Mesenchymal stem cell (in vitro differentiated cells and primary cell): ENCODE measurements at places on chromosomes 3 and 15.

DNA sequence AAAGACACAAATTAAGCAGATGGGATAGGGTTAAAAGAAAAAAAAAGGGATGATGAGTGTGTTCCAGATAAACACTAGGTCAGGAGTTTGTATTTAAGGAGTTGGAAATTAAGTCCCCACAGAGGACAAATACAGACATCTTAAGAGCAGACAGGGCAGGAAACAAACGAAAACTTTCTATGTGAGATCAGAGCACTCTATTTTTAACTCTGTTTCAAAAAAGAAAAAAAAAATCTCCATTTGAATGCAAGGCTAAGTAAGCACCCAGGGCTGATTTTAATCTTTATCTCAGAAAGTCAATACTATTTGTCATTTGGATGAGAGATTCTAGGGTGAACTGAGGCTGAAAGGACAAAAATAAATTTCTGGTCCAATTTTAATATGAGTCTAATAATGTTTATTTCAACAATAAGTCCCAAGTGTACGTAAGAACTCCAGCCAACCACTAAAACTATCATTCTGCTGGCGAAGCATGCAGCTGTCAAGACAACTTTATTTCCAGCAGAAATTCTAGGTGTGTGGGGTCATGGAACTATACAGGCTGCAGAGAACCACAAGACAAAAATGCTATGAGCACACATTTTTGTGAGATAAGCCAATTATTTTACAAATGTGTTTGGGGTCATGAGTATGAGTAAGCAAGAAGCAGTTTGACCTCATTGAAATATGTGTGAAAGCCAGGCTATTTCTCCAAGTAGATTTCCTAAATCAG is 186.1 kb downstream of the FMN1 start:
- DNase-seq, result peak; percentile 34

DNA sequence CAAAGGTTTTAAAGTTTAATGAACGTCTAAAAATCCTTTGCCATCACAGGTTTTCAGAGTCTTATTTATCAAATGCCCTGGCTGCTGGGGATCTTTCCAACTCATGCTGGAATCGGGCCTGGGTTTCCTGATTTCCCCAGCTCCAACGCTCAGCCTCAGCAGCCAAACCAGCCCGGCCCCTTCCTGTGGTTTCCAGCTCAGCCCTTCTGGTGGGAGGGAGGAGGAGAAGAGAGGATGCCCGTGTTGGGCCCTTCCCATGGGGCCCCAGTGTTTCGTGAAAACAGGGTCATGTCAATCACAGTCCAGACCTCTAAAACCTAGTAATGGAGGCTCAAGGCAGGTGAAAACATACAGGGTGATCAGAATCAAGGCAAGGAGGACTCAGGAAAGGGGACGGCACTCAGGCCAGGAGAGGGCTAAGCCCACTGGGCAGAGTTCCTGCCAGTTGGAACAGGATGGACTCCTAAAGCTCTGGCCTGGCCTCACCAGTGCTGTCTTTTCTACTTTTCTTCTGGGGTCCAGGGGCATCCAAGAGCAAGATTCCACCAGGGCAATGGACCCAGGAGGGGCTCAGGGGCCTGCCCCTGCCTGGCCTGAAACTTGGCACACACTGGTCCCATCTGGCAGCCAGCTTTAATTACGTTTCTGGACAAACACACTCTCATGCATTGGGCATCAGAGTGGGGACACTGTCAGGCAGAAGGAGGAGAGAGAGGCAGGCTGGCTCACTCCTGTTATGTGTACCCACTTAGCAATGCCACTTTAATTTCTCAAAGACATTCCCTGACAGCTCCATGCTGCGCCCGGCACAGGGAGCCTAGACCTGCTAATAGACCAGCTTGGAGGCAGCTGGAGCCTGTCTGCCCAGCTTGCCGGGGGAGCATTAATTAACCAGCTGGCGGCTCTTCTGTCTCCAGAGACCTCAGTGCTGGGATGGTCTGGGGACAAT is 194.6 kb downstream of the FAM43A start:
- no peak for DNase-seq

- DNase-seq, result no peak
Observed at GRCh38 chr3:196463804-196464203, 31.6 kb upstream of the UBXN7 start.

- no peak for DNase-seq
Observed at GRCh38 chr15:93974804-93975481, 256.4 kb upstream of the MCTP2 start.

- DNase-seq, result peak; percentile 7
Observed at GRCh38 chr15:75307778-75308390, 25.2 kb downstream of the GOLGA6D start.

DNA sequence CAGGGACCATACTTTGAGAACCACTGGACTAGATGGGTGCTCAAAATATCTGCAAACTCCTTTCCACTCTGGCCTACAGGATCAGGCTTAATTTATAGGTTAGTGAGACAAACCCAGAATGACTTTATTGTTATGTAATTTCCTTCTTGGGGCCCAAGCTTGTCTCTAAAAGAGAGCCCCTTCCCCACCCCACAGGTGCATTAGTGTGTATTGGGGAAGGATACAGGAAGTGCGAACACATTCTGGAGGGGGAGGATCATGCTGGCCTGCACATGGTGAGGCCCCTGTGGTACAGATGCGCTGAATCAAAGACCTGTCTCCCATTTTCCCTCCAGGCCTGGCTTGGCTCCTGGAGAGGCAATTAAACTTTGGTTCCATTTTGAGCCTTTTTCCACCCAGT is 273.0 kb upstream of the LRTM1 start:
- no peak for DNase-seq

- DNase-seq, result peak; percentile 55
Observed at GRCh38 chr3:143339451-143339850, 219.9 kb downstream of the CHST2 start.

- peak; percentile 63 for DNase-seq
Observed at GRCh38 chr3:178059836-178060235, 476.4 kb upstream of the KCNMB2 start.

- no peak for DNase-seq
Observed at GRCh38 chr3:184341925-184342324, 4.5 kb downstream of the FAM131A start.

GRCh38 chr15:40217166-40217824 is 21.6 kb upstream of the PAK6 start:
- DNase-seq, result peak; percentile 80

- DNase-seq, result no peak
Observed at GRCh38 chr3:32281570-32282106, 43.2 kb downstream of the CMTM8 start.

- peak; percentile 1 for DNase-seq
Observed at GRCh38 chr3:43152649-43153048, 46.8 kb upstream of the POMGNT2 start.

DNA sequence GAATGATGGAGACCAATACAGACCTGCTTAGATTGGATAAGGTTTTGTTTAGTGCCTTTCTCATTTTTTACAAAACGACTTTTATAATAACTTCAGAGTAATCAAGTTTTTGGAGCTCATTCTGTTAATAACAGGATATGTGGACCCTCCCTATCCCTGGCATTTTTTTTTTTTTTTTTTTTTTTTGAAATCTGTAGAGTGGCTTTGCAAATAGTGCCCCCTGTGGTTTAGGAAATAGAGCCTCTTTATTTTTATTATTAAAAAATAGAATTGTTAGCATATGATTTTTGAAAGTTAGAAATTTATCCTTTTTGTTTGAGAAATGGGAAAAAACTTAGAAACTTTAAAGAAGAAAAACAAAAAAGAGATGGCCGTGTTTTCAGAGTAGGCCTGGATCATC is 11.4 kb downstream of the SKIL start:
- DNase-seq, result no peak

- no peak for DNase-seq
Observed at GRCh38 chr3:7204848-7205156, 343.9 kb downstream of the GRM7 start.

GRCh38 chr3:184733971-184734608 is 22.2 kb upstream of the MAGEF1 start:
- no peak for DNase-seq

GRCh38 chr15:97115761-97116070 is 785.2 kb downstream of the NR2F2 start:
- no peak for DNase-seq

GRCh38 chr3:15572138-15572537 is 29.2 kb downstream of the HACL1 start:
- DNase-seq, result no peak

- no peak for DNase-seq
Observed at GRCh38 chr15:74809956-74810355, 2.7 kb upstream of the LMAN1L start.

DNA sequence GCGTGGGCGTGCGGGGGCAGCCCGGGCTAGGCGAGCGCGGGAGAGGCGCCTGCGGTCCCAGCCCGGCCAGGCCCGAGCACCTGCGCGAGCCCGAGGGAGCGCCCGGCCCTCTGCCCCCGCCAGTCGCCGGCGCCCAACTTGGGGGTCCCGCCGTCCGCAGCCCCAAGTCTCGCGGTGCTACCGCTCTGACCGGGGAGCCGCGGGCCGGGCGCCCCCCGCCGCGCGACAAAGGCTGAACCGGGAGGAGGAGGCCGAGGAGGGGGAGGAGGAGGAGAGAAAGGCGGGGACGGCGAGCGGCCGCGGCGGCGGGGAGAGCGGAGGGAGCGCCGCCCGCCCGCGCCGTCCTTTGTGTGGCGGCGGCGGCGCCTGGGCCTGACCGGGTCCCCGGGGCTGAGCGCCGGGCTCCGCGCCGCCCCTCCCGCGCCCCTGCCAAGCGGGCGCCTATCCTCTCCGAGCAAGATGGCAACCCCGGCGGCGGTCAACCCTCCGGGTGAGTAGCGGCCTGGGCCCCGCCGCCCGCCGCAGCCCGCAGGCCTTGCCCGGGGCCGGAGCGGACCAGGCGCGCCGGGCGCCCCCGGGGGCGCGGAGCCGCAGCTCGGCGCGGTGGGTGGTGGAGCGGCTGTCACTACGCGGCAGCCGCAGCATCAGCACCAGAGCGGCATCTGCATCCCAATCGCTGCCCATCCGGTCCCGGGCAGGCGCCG is at the start of gene ARNT2:
ARNT2 (plus strand) TSS at position 326 of the 704 bp plus-strand sequence; CDS start at position 460, 134 bp downstream.
- no peak for DNase-seq

GRCh38 chr3:40258555-40258954 is 51.0 kb upstream of the EIF1B start:
- DNase-seq, result no peak

DNA sequence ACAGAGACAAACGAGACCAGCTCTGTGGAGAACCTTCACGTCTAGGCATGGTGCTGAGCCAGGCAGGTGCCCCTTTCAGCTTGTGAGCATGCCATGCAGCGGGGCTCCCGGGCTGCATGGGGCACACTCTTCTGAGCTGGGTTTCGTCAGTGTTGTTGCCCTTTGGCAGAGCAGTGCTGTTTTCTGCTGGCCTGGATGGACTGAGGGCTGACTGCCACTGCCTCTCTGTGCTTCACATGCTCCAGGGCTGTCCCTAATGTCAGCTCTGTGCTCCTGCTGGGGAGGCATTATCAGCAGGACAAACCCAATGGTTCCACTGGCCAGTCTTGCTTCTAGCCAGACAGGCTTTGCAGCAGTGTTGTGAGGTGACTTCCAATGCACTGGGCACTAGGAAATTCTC is 9.5 kb downstream of the GASK1A start:
- no peak for DNase-seq
